ENCODE measurements at places on chromosomes 3 and 15.

DNA sequence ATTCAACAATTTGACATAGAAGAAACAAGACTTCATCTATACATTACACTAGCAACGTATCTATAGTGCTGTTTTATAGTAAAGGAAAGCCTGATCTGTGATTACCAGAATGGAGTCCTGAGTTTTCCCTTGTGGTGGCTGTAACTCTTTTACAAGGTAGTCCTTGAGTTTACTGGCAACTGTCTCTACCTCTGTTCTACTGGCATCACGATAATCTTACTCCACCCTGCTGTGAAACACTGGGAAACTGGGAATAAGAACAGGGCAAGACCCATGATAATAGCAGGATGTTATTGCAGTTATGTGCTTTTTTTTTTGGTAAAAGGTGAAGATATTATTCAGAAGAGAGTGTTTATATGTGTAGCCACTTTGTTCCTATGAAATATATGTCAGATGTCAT, 12.4 kb upstream of the HHLA2 start:
- DNase-seq: no peak

GRCh38 chr3:165884518-165884917, 47.3 kb upstream of the BCHE start:
- peak; percentile 17 for DNase-seq

- peak; percentile 68 for DNase-seq
Measured at GRCh38 chr3:132038198-132038825, 3.5 kb upstream of the CPNE4 start.

- no peak for DNase-seq
Measured at GRCh38 chr3:105688821-105689220, 180.0 kb downstream of the CBLB start.

Data from NCI-H2081 (cell line).